ENCODE measurements at places on chromosomes 11 and 22.
A peak's percentile ranks its signal among the peaks of the same experiment; 100 is the strongest.

GRCh38 chr11:63838150-63838677, 696 bp upstream of the MARK2 start:
- H3K4me3 ChIP-seq: no peak overlapping the region
- no peak for DNase-seq
- no peaks in the 10 kb centered on the region for H3K27me3 ChIP-seq

DNA sequence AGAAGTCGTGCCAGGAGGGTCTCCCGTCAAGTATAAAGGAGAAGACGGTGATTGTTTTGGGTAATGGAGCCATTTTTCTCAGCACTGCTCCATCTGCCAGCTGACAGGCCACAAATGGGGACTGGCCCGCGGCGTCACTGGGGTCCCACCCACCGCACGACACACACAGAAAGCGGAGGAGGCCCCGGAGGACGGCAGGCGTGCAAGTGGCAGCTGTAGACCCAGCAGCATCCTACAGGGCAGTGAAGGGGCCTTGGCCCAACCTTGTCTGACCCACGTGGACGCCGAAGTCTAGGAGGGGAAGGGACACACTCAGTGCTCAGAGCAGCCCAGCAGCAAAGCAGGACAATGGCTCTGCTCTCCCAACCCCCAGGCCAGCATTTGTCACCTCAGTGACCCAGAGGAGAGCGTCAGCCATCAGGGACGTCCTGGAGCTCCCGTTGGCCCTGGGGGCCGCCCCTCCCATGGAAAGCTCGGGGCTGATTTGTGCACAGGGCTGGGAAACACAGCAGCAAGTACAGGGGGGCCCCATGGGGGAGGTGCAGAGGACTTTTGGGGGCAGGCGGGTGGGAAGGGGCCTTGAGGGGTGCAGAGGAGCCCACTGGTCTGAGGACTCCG, 644.4 kb downstream of the BRD1 start:
- H3K27ac ChIP-seq: no peak overlapping the region
- H3K4me3 ChIP-seq: no peak overlapping the region
- H3K4me1 ChIP-seq: no peaks in the 10 kb centered on the region
- H3K27me3 ChIP-seq: no peaks in the 10 kb centered on the region
- no peak for DNase-seq

DNA sequence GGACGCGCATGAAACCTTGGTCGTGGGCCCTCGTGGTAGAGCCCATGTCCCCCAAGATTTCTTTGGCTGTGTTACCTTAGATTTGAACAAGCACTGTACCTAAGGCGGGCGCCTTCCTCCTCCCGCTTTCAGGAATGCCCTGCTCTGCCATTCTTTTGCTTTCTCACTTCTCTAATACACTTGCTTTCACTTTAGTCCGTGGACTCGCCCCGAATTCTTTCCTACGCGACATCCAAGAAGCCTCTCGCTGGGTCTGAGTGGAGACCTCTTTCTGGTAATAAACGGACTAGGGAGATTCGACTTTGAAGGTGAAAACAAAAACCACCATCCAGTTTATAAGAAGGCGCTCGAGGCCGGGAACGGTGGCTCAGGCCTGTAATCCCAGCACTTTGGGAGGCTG, 1.2 kb upstream of the NUP50 start:
- no peak overlapping the region for H3K4me3 ChIP-seq
- H3K27ac ChIP-seq: no peak overlapping the region
- H3K36me3 ChIP-seq: peaks cover 3% of the 10 kb centered on the region
- no peak for DNase-seq
- H3K4me1 ChIP-seq: peaks cover 29% of the 10 kb centered on the region

DNA sequence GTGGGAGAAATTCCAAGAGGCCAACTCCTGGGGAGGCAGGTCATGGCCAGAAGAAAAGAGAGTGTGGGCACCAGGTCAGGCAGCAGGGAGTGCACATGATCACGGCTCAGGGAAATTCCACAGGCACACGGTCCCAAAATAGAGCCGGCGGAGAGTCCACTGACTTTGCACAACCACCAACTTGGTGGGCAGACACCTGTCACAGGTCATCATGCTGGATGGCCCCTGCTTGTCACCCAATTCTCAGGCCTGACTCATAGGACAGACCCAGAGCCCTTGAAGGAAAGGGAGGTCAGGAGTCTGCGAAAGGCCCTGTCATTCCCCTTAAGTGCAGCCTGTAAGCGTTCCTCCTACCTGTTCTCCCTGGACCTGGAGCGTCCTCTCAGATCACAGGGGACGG, 15.8 kb downstream of the APOL2 start:
- DNase-seq: no peak
- peaks cover 16% of the 10 kb centered on the region for H3K36me3 ChIP-seq
- H3K4me1 ChIP-seq: no peaks in the 10 kb centered on the region
- H3K4me3 ChIP-seq: no peak overlapping the region

DNA sequence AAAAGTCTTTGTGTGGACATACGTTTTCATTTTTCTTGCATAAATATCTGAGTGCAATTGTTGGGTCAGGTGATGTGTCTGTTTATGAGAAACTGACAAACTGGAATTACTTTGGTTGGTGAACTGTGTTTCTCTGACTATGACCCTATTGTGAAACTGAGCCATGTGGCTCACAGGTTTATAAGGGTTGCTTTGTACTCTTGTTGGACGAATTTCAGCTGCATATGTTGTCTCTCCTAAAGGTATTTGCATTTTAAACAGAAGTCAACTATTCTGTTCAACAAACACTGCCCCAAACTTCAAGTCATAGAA, 34.4 kb upstream of the RASD2 start:
- no peak for DNase-seq
- no peaks in the 10 kb centered on the region for H3K27me3 ChIP-seq
- no peak overlapping the region for H3K4me3 ChIP-seq
- H3K4me1 ChIP-seq: no peaks in the 10 kb centered on the region
- H3K36me3 ChIP-seq: no peaks in the 10 kb centered on the region

DNA sequence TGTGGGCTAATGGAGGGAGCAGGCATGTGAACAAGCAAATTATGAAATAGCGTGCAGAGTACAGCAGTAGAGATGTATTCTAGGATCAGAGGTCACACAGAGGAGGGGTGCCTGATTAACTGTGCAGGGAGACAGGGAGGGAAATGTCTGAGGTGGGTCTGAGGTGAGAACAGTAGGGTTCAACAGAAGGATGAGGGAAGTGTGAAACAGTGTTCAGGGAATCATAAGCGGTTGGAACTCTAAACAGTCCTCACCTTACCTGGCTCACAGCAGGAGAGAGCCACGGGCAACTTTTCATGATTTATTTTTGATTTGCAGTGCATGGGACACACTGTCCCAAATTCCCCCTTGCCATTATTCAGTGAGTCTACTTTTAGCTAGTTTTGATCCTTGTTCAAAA, 90.5 kb downstream of the PIWIL4 start:
- H3K27me3 ChIP-seq: no peaks in the 10 kb centered on the region
- H3K27ac ChIP-seq: no peak overlapping the region
- DNase-seq: no peak
- H3K4me1 ChIP-seq: no peaks in the 10 kb centered on the region
- H3K4me3 ChIP-seq: no peak overlapping the region

GRCh38 chr11:13012056-13012661, 3.0 kb downstream of the RASSF10 start:
- no peaks in the 10 kb centered on the region for H3K36me3 ChIP-seq
- H3K27ac ChIP-seq: no peak overlapping the region
- H3K4me1 ChIP-seq: peaks cover 2% of the 10 kb centered on the region
- DNase-seq: no peak

DNA sequence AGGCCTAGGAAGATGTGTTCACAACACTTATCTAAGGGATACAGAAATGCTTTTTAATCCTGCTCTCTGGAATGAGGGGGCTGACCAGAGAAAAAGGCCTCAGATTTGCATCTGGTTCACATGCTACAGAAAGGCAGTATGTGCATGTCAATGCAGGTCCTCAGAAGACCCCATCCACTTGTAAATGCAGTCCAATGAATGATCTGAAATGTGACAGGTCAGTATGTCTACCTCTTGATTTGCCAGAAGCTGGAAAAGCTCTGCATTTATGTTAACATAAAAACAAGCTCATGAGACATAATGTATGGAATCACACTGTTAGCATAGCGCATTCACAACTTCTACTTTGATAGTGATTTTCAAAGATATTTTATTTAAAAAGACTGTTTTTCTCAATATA, 367.4 kb upstream of the CHORDC1 start:
- H3K4me1 ChIP-seq: no peaks in the 10 kb centered on the region
- no peaks in the 10 kb centered on the region for H3K27me3 ChIP-seq
- H3K4me3 ChIP-seq: no peak overlapping the region
- H3K27ac ChIP-seq: no peak overlapping the region
- H3K36me3 ChIP-seq: no peaks in the 10 kb centered on the region

- H3K27ac ChIP-seq: no peak overlapping the region
- H3K27me3 ChIP-seq: no peaks in the 10 kb centered on the region
- H3K4me1 ChIP-seq: peaks cover 35% of the 10 kb centered on the region
- DNase-seq: no peak
- H3K36me3 ChIP-seq: peaks cover 7% of the 10 kb centered on the region
Observed at GRCh38 chr11:1015826-1016545, 20.5 kb downstream of the MUC6 start.

- H3K4me3 ChIP-seq: no peak overlapping the region
- H3K36me3 ChIP-seq: no peaks in the 10 kb centered on the region
- no peak overlapping the region for H3K27ac ChIP-seq
- DNase-seq: no peak
- H3K27me3 ChIP-seq: peaks cover 10% of the 10 kb centered on the region
Observed at GRCh38 chr22:50011447-50012210, 936 bp downstream of the IL17REL start.

- no peaks in the 10 kb centered on the region for H3K27me3 ChIP-seq
- no peak for DNase-seq
- H3K4me3 ChIP-seq: no peak overlapping the region
- peaks cover 16% of the 10 kb centered on the region for H3K4me1 ChIP-seq
- no peaks in the 10 kb centered on the region for H3K36me3 ChIP-seq
Observed at GRCh38 chr11:34240150-34240494, 117.7 kb downstream of the ABTB2 start.

- peak overlapping the region; percentile 10 for H3K27ac ChIP-seq
- H3K4me1 ChIP-seq: peaks cover 61% of the 10 kb centered on the region
- H3K4me3 ChIP-seq: no peak overlapping the region
- no peaks in the 10 kb centered on the region for H3K36me3 ChIP-seq
Observed at GRCh38 chr22:39917776-39918495, 17.1 kb downstream of the GRAP2 start.

DNA sequence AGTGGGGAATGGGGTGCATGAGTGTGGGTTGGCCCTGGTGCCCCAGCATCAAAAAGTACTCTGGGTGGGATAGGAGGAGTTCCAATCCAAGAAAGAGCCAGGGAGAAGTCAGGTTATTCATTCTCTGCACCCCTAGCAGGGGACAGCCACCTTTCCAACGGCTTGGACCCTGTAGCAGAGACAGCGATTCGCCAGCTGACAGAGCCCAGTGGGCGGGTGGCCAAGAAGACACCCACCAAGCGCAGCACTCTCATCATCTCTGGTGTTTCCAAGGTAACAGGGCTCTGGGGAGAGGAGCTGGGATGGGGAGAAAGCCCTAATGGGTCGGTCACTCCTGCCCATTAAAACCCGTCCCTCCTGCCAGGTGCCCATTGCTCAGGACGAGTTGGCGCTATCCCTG, 6.6 kb downstream of the C2CD2L start:
- peaks cover 49% of the 10 kb centered on the region for H3K36me3 ChIP-seq
- H3K27ac ChIP-seq: no peak overlapping the region
- no peaks in the 10 kb centered on the region for H3K27me3 ChIP-seq

DNA sequence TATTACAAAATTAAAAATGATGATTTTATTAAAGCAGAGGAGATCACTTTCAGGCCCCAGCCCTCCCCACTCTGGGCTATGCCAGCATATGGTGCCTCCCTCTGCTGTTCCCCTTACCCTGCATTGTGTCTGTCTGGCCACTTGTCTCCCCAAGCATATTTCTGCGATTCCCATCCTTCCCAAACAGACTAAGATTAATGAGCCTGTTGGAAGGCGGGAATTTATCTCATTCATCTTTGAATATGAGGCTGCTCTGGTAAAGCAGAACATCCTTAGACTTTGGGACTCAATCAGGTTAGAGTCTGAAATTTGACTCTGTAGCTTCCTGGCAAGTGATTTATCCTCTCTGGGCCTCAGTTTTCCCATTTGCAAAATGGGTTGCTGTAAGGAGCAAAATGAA, 25.7 kb downstream of the AMPD3 start:
- H3K27ac ChIP-seq: no peak overlapping the region
- no peaks in the 10 kb centered on the region for H3K27me3 ChIP-seq
- H3K4me3 ChIP-seq: no peak overlapping the region
- DNase-seq: no peak

GRCh38 chr11:57675176-57675941, 7.4 kb downstream of the ZDHHC5 start:
- H3K27ac ChIP-seq: no peak overlapping the region
- DNase-seq: no peak
- no peaks in the 10 kb centered on the region for H3K27me3 ChIP-seq
- H3K36me3 ChIP-seq: peaks cover 58% of the 10 kb centered on the region

All from natural killer cell (primary cell).